ENCODE measurements at places on chromosomes 7 and 10.

DNA sequence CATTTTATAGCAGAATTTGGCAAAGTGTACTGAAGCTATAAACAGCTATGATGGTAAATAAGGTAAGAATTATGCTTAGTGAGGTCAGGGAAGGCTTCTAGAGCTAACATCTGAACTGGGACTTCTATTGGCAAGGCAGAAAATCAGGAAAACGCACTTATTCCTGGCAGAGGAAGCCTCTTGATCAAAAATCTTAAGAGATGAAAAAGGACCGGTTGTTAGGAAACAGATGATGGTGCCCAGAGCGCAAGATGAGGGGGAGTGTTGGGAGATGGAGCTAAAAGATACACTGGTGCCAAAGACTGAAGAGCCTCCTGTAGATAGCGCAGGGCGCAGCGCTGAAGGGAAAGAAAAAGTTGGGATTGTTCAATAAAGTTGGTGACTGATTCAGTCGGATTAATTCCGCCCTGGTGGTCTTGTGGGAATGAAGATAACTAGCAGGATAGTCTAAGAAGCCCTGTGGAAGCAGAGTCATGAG, 550 bp upstream of the CALU start:
- DNase-seq: no peak

DNA sequence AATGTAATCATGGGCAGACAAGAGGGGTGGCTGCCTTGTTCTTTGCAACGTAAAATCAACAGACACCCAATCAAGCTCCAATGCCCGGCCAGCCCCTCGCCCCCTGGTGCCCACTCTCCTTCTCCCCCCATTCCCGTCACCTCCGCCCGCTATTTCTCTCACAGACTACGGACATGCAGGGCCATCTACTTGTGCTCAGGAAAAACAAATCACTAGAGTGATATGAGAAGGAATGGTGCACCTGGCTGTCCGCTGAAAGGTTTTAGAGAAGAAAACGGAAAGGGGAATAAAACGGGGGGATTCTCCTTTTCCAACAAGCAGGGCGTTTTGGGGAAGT, 396 bp downstream of the GRM8 start:
- DNase-seq: no peak

- no peak for DNase-seq
Measured at GRCh38 chr10:105070249-105070648, 429.2 kb downstream of the SORCS3 start.

GRCh38 chr10:86708783-86709380, 40.6 kb downstream of the LDB3 start:
- no peak for DNase-seq

- DNase-seq: no peak
Measured at GRCh38 chr7:132933072-132933458, 148.8 kb downstream of the CHCHD3 start.

GRCh38 chr7:154598396-154598795, 404.5 kb downstream of the PAXIP1 start:
- no peak for DNase-seq

- no peak for DNase-seq
Measured at GRCh38 chr10:3950676-3951275, 165.8 kb upstream of the KLF6 start.
